Small intestine (tissue), 16 donors: ENCODE measurements at places on chromosomes 3 and 15.

DNA sequence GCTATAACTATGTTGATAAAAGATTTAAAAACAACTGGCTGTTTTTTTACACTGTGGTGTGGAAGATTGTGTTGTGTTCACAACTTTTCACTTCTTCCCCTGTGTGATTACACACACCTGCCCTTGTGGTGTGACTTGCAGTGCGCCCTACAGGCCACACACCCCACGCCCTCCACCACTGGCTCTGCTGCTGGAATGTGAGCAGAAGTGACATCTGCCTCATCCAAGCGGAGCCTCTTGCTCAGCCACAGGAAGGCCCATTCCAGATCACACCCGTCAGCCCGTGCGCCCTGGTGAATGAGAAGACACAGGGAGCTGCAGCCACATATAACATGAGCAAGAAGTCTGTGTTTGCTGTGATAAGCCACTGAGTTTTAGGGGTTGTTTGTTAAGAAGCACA, 7.0 kb downstream of the CCR2 start:
- no peak for DNase-seq

DNA sequence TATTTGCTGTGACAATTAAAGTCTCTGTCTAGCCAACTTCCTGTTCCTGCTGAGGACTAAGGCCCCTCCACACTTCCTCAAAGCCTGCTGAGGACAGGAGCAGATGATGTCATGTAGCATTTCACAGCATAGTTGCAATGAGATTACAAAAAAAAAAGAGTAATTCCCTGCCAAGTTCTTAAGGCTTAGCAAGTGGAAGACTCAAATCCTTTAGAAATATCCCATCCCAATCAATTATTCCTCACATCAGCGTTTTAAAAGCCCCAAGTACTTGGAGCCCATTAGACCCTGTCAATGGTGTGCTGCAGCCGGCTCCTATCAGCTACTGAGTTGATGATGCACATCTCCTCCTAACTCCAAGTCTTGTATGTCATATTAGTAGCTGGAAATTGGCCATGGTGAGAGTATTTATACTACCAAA, 51.7 kb downstream of the TRANK1 start:
- no peak for DNase-seq

GRCh38 chr15:26013981-26014380, 150.9 kb upstream of the ATP10A start:
- DNase-seq, result no peak

DNA sequence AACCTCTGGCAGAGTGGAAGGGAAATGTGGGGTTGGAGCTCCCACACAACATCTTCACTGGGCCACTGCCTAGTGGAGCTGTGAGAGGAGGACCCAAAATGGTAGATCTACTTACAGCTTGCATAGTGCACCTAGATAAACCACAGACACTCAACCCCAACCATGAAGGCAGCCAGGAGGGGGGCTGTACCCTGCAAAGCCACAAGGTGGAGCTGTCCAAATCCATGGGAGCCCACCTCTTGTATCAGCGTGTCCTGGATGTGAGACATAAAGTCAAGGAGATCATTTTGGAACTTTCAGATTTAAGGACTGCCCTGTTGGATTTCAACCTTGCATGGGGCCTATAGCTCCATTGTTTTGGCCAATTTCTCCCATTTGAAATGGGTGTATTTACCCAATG, 20.9 kb downstream of the TP63 start:
- no peak for DNase-seq

- DNase-seq, result no peak
Observed at GRCh38 chr3:76527773-76528172, 512.1 kb upstream of the ROBO2 start.

GRCh38 chr3:160369784-160370183, 29.2 kb downstream of the IFT80 start:
- no peak for DNase-seq

- no peak for DNase-seq
Observed at GRCh38 chr15:87154761-87155160, 1075.1 kb downstream of the AGBL1 start.

DNA sequence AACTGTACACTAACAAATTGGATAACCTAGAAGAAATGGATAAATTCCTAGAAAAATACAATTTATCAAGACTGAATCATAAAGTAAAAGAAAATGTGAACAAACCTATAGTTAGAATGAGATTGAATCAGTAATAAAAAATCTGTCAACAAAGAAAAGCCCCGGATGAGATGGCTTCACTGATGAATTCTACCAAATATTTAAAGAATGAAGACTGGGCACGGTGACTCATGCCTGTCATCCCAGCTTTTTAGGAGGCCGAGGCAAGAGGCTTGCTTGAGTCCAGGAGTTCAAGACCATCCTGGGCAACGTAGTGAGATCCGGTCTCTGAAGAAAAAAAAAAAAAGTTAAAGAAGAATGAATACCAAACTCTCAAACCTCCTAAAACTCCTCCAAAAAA, 17.7 kb upstream of the AP4E1 start:
- no peak for DNase-seq

DNA sequence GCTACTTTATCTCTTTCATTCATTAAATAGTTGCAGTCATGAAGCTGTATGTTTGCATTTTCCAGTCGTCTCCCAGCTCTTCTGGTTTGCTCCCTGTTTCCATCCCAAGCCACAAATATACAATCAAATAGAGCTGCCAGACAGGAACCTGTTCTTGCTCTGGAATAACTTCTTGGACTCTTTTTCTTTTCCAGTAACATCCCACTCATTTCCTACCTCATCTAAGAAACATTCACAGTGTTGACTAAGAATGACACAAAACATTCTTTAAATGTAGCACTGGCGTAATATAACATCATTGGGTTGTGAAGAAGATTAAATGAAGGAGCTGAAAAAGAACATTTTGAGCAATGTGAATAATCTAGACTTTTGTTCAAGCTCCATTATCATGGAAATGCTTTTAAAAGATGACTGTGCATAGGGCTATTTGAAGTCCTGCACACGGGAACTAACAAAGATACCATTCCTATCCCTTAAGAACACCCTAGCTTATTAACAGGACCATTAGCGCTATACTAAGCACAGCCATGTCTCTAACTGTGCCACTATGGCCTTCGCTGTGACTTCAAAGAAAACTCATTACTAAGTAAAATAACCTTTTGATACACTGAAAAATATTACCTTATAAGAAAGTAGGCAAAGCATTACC, 574.0 kb downstream of the NAALADL2 start:
- no peak for DNase-seq

- no peak for DNase-seq
Observed at GRCh38 chr3:172655388-172655787, 55.5 kb downstream of the NCEH1 start.

- peak; percentile 38 for DNase-seq
Observed at GRCh38 chr3:15647611-15648167, 46.1 kb downstream of the BTD start.

GRCh38 chr15:80367094-80367493, 37.1 kb upstream of the ARNT2 start:
- no peak for DNase-seq

- DNase-seq, result no peak
Observed at GRCh38 chr15:22954798-22955543, 25.2 kb downstream of the CYFIP1 start.

GRCh38 chr15:82877825-82878224, 68.4 kb downstream of the WHAMM start:
- DNase-seq, result no peak

DNA sequence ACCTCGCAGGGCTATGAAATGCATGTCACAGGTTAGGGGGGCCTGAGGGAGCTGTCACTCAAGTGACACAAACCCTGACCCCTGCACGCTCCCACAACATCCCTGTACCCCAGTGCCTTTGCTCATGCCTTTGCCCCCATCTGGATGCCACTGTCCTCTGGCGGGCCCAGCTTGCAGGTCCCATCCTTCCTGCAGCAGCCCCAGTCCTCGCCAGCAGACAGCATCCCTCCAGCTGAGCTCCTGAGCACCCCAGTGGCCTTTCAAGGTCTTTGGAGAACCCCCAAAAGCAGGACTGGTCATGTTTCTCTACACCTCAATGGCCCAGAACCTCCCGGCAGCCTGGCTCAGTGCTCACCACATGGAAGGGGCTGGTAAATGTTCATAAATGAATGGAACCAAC, 170.4 kb downstream of the ADAMTS17 start:
- no peak for DNase-seq

GRCh38 chr3:106191211-106191610, 322.4 kb upstream of the CBLB start:
- DNase-seq, result no peak

- peak; percentile 20 for DNase-seq
Observed at GRCh38 chr3:11306817-11307589, 34.8 kb downstream of the ATG7 start.

- no peak for DNase-seq
Observed at GRCh38 chr15:65333856-65334255, 29.4 kb downstream of the RNU5B-1 start.

DNA sequence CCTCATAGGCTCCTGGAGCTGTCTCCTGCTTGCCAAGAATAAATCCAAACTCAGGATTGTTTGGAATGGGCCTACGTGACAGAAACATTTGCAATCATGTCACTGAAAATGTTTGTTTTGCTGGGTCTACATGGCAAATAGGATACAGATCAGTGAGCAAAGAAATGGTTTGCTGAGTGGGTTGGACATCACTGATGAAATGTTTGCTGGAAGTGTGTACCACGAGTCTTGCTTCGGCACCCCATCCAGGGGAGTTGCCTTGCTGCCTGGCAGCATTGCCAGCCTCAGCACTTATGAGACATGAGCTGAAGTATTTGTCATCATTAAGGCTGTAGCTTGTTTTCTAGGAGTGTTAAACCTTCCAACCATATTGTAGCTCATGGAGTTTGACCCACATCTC, 213.3 kb upstream of the CFAP20DC start:
- no peak for DNase-seq

GRCh38 chr15:38144921-38145320, 107.7 kb upstream of the SPRED1 start:
- DNase-seq, result no peak

- peak; percentile 5 for DNase-seq
Observed at GRCh38 chr15:100863796-100864267, 15.8 kb upstream of the ALDH1A3 start.

GRCh38 chr3:8619548-8619947, 25.1 kb downstream of the SSUH2 start:
- DNase-seq, result no peak

- no peak for DNase-seq
Observed at GRCh38 chr3:192831111-192831644, 86.5 kb downstream of the MB21D2 start.

GRCh38 chr3:66473181-66473580, 27.6 kb downstream of the LRIG1 start:
- no peak for DNase-seq

DNA sequence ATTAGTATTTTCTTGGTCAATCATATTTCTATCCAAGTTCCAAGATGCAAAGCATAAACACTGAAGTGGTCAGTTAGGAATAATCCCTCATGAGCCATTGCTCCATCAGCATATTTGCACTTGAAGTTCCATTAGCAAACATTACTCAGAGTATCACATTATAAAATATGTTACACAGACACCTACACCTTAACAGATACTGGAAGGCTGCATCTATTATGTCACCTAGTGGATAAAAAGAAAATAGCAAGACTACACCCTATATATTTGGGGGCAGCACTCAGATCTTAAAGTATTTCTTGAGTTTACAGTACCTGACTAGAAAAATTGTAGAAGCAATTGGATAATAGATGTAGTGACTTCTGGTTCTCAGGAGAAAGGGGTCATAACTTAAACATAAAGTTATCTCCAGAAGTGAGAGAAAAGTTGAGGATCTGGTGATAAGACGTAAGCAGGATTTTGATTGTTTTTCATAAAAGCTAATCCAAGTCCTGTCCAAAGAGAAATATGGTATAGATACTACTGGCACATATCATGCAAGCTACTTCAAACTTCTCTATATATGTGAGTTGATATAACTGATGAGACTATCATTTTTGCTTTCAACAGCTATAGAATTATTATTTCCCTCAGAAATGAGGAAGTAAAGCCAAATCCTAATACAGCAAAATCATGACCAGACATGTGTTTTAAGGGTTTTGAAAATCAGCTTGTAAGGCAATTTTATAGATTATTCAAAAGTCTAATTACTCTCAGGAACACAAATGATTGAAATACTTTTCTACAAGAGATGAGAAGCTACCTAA, 422.2 kb downstream of the GBE1 start:
- DNase-seq, result peak; percentile 32

GRCh38 chr3:151052756-151053155, 32.7 kb upstream of the MED12L start:
- no peak for DNase-seq

DNA sequence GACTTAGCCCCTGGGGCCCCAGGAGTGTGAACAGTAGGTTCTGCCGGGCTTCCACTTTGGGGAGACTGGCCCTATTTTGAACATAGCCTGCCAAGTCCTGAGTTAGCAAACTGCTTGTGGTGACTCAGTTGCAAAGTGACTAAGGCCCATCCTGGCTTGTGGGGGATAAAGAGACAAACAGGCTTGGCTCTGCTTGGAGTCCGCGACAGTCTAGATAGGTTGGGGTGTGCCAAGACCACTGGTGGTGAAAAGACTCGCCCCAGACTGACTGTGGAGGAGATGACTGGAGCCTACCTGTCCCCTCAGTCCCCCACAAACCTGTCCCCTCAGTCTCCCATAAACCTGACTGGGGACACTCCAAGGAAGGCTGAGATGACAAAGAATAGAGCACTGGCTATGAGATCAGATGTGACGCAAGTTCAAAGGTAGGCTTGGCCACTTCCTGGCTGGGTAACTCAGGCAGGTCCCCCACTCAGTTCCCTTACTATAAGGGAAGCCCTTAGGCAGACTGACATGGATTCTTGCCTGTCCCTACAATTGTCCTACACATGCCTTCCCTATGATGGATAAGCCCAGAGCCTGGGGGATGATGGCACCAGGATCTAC, 4.3 kb downstream of the DNASE1L3 start:
- DNase-seq, result no peak

DNA sequence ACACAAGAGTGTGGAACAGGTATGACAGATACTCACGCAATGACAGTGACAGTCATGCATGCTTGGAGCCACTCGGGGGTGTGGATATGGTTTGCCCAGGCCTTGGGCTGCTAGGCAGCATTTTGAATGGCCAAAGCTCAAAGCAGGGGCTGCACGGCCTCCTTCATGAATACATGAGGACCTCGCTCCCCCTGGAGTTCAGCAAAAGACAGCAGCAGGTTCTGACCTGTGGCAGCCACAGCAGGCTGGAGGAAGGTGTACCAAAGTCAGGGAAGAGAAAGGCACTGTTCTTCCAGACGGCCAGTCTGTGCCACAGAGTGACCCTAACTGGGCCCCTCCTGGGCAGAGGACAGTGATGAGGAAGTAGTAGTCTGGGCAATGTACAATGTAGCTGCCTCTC, 88.2 kb upstream of the C2CD4B start:
- DNase-seq, result peak; percentile 12
